ENCODE measurements at places on chromosomes 4 and X.

DNA sequence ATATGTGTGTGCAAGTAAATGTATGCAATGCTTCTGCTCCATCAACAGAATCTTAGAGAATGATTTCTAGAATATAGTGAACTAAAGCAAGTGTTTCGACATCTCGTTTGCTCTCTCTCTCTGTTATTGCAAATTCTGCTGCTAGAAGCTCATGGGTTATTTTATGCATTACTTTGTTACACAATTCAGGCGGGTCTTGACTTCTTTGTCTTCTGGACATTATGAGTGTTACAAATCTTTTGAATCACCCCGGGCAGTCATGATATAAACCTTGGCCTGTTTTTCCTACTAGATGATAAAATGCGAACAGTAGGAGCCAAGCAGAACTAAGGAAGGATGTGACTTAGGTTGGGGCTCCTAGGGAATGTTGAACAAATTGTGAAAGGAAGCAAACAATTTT is 166.4 kb upstream of the SFRP2 start:
- DNase-seq, result no peak

DNA sequence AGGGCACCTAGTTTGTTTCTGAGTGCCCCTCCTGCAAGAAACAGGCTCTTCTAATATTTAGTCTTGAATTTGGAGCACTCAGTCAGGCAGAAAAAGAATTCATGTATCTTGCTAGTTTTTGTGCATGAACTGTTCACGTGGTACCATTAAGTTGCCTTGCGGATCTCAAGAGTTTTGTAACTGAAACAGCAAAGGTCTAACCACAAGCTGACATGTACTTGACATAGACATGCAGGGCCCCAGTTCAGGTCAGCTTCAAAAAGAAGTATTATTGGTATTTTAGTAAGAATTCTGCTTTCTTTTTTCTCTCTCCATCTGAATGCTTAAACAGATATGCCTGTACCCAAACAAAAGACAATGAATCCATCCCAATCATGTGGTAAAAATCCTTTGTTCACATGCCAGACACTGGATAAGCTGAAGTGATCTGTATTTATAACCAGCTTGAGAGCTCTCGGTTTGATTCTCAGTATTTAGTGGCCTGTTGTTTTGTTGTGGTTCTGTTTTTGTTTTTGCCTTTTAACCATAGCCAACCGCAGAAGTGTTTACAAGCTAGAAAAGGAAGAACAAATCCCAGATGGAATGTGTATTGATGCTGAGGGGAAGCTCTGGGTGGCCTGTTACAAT is 13.0 kb downstream of the RGN start:
- DNase-seq, result no peak

DNA sequence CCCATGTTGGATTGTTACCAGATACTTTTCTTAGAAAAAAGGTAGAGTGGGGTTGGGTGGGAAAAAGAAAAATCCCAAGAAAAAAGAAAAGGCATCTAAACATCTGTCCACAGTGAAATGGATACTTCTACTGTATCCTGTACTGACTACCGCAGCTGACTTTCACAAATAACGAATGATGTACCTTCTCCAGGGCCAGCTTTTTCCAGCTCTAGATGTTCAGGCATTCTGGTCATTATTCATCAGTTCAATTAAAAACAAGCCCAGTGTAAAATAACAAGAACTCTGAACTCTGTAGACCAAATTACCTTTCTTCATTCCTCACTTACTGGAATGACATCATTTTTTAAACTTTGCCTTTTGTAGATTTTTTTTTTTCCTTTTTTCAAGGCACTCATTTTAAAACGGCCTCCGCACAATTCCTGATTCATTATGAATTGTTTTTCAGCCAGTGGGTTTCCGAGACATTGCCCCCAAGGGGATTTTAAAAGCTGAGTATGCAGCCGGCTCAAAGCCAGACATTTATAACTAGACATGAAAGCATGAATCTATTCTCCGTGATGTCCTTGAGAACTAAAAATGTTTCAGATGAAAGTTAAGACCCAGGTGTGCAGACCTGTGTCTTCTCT is 113.5 kb downstream of the PRKX start:
- no peak for DNase-seq

GRCh38 chrX:118968031-118968430 is 6.4 kb upstream of the LONRF3 start:
- no peak for DNase-seq

Data from endodermal cell (in vitro differentiated cells).